Umbilical cord (tissue), 2 donors: ENCODE measurements at places on chromosomes 12 and 14. TPM values are rescaled to one million over a fixed set of nuclear protein-coding genes. Genes with fewer than 3 reads are reported as not detected.

Gene WSB2
- 68.4 TPM for total RNA-seq

Gene CLEC9A
- 36.4 TPM for total RNA-seq

Gene NEMP1
- 7.5 TPM for total RNA-seq

Gene MYO1H
- 9.6 TPM for total RNA-seq

Gene IL22
- total RNA-seq = 16.4 TPM

Gene SOX5
- total RNA-seq = 74.4 TPM

Gene TSHR
- 13.0 TPM for total RNA-seq

Gene NID2
- 42.4 TPM for total RNA-seq

Gene ATF7
- total RNA-seq = 15.4 TPM

Gene KRT83
- total RNA-seq = not detected
